Midbrain (tissue), 1 donor: ENCODE measurements at places on chromosomes 13 and 19.

DNA sequence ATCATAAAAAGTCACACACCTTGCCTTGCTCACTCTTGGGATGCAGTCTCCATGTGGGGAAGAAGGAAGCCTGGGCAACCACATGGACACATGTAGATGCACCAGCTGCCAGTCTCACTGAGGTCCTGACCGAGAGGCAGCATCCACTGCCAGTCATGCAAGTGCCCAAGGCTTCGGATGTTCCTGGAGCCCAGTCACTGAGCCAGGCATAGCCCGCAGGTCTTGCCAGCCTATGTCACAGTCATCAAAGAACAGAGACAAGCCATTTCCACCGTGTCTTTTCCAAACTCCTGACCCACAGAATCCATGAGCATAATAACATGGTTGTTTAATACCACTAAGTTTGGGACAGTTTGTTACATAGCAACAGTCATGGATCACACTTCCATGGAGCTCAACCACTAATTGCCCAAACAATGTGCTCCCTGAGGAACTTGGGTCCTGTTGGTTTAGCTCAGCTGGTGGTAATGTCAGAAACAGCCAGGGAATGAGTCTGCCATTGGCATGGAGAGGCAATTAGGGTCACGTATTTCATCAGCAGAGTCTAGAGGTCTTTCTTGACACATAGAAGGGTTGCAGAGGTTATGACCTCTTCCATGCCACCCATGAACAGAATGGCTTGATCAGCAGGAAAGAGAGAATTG lies 21.5 kb downstream of the STARD13 start:
- no peak for DNase-seq

DNA sequence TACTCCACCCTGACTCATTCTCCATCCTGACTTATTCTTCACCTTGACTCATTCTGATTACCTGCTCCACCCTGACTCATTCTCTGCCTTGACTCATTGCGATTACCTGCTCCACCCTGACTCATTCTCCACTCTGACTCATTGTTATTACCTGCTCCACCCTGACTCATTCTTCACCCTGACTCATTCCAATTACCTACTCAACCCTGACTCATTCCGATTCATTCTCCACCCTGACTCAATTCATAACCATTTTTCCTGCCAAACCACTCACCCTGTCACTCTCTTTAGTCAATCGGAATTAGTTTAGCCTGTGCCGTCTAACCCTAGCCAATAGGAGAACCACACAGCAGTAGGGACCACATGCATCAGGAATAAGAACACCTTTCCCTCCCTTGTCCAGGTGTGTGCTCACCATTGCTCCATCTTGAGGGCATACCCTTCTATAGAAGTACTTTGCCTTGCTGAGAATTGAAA lies 1227.4 kb upstream of the PCDH20 start:
- DNase-seq = no peak

DNA sequence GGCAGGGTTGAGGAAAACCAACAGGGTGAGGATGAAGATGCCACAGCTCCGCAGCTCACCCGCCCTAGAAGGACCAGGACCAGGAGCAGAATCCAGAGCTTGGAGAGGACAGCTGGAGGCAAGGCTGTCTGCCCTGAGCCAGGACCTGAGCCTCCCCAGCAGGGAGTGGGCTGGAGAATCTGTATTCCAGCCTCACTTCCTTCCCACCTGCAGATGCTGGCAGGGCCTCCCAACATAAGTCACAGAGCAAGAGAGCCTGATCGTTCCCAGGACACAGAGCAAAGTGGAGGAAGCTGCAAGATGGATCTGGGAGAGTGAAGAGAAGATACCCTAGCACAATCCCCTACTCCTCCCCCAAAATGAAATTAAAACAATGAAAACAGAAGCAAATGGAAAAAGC lies 61.7 kb upstream of the WASF3 start:
- no peak for DNase-seq

DNA sequence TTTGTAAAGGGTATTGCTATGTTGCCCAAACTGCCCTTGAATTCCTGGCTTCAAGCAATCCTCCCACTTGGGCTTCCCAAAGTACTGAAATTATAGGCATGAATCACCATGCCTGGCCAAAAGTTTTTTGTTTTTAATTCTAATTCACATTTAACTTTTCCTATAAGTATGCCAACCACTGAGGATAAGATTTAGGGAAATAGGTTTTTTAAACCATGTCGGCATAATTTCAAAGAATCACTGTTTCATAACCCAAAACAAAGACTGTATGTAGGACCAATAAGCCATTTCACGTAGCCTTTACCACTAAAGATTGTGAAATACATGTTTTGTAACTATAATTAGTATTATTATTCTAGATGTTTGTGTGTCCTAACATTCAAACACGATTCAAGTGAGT lies 8.2 kb downstream of the ZDHHC20 start:
- DNase-seq = no peak

GRCh38 chr19:3505598-3506383 lies at the start of gene FZR1:
Gene FZR1 (plus strand): TSS chr19:3506311. CDS start chr19:3522990, 16,679 bp downstream.
- DNase-seq = peak; percentile 98

GRCh38 chr13:103200118-103200885 lies 134.1 kb upstream of the SLC10A2 start:
- no peak for DNase-seq

DNA sequence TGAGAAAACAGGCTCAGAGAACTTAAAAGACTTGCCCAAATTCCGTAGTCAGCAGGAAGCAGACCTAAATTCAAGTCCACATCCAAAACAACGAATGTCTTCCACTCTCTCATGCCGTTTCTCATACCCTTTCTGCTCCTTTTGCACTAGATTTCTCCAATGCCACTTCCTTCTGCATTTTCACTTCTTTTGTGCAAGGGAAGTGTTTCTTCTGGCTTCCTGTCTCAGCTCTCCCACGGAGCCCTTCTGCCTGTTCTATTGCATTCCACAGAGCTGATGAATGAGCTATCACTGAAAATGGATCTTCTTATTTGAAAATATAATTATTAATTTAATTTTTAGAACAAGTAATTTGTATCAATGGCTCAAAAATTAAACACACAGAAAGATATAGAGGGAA lies 56.1 kb upstream of the STK24 start:
- no peak for DNase-seq

GRCh38 chr13:74335370-74335769 lies 201.2 kb upstream of the KLF12 start:
- no peak for DNase-seq

- DNase-seq = no peak
These were observed 1700.1 kb upstream of the PRR20A start for GRCh38 chr13:55440465-55441085.

GRCh38 chr13:37869506-37869755 lies 141 bp downstream of the TRPC4 start:
- no peak for DNase-seq

GRCh38 chr19:46442808-46443450 lies 14.2 kb upstream of the PNMA8C start:
- no peak for DNase-seq

- peak; percentile 17 for DNase-seq
These were observed 84.8 kb downstream of the PCDH17 start for GRCh38 chr13:57716295-57716694.

DNA sequence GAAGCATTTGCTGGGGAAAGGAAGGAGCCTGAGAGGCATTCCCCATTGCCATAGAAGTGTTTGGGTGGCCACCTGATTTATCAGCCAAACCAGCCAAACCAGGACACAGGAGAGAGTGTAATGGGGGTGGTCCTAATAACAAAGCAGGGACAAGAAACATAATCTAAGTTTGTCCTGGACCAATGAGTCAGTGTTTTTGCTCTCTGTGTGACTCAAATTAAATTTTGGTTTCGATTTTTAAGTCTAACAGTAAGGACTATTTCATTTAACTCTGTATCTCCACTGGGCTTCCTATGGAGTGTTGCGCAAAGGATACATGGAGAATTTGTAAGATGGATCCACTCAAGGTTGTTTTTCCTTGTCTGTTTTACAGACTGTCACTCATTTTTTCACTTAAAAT lies 19.5 kb upstream of the TRPC4 start:
- DNase-seq = no peak

- no peak for DNase-seq
These were observed 1.0 kb downstream of the HAUS5 start for GRCh38 chr19:35613574-35613973.

GRCh38 chr13:27024776-27025492 lies 146.7 kb downstream of the USP12 start:
- DNase-seq = no peak

DNA sequence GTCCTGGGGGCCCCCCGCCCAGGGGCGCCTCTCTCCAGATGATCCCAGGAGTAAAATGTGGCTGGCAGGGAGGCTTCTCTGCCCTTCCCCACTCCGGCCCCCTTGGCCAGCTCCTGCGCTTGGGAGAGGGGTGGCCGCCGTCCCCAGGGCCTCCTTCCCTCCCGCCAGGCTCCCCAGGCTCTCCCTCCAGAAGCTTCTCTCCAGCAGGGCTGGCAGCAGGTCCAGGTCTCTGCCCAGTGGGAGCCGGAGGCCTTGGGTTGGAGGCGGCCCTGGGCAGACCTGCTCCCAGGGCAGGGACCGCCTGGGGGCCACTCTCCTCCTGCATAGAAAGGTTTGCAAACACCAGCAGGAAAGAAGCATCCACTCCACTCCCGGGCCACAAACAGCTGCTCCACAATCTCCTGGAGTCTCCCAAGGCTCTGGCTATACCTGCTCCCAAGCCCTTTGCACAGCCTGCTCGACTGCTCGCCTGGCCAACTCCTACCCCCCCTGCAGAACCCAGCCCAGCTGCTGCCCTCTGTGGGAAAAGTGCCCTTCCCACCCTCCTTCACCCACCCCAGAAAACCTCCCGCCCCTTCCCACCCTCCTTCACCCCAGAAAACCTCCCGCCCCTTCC lies 26.0 kb downstream of the SBNO2 start:
- DNase-seq = no peak

DNA sequence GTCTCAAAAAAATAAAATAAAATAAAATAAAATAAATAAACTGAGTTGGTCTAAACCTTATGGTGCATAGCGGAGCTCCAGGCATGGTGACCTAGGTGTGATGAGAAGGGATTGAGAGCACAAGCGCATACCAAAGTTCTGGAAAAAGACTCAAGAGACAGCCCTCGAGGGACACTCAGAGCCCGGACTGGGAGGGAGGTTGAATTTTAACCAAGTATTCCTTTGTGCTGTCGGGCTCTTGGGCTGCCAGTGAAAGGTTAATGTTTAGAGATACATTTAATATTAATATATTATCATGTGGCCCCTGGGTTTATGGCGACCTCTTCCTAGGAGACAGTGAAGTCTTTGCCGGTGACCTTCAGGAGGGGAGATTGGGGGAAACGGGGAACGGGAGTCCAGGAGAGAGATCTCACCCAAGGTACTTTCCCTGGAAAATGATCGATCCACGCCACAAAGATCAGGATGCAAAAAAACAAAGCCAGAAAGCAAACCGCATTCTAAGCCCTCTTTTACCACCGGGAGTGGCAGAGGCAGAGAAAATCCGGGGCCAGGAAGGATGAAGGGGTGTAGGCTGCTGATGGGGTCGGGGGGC lies 1.6 kb downstream of the FUT6 start:
- no peak for DNase-seq
